Activated CD8-positive, alpha-beta T cell treated with anti-CD3 and anti-CD28 coated beads for 36 hours (primary cell): ENCODE measurements at places on chromosomes 11 and 22. TPM values are rescaled to one million over a fixed set of nuclear protein-coding genes. Genes with fewer than 3 reads are reported as not detected.

Gene C11orf87
- total RNA-seq = not detected

DNA sequence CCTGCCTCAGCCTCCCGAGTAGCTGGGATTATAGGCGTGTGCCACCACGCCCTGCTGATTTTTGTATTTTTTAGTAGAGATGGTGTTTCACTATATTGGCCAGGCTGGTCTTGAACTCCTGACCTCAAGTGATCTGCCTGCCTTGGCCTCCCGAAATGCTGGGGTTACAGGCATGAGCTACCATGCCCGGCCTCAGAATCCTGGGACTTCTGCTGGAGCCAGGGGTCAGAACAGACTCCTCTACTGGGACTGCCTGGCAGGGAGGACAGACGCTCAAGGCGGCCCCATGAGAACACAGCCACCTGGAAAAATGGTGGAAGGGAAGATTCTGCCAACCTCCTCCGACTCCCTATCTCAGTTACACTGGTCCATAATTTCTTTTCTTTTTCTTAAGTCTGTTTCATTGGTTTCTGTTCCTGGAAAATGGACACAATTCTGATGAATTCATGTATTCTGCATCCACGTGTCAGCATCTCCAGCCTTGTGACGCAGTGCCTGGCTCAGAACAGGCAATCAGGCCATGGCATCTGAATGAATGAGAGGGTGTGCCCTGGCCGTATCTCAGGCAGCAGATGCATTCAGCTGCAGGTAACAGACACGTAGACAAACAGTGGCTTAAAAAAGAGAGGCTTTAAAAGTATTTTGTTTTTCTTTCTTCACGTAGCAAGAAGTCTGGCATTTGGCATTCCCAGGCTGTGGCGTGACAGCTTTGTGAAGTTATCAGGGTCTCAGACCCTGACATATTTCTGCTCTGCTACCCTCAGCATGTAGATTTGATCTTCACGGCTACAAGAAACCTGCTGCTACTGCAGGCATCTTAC lies 4.8 kb downstream of the SMIM38 start:
- no peak for DNase-seq

GRCh38 chr22:24134090-24134846 lies 47.0 kb upstream of the SUSD2 start:
- DNase-seq = peak; percentile 87

DNA sequence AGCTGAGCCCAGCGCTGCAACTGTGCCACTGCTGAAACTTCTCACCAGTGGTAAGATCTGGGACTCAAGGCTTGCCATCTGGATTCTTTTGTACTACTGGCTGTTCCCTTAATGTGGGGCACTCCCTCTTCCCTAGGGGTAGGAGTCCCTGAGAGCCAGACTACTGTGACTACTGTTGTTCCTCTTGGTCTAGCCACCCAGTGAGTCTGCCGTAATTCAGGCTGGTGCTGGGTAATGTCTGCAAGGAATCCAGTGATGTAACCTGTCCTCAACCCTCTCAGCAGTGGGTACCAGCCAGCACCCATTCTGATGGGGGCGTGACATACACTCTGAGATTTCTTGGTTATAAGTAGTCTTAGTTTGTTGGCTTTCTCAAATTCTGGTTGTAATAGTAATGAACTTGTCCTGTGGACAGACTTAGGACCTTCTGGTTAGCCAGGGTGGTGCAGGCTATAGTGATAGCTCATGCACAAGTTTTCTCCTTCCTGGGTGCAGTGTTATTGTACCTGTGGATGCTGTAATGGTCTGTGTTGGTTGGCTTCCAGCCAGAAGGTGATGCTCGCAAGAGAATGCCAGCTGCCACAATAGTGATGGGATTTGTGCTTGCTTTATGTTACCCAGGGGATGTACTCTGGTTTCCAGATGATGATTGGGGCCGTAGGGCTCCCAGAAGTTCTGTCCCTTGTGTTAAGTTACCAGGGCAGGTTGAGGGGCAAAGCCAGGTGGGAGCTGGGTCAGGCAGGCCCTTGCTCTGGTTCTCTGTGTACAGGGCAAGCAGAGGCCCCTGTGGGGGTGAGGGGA lies 65.5 kb downstream of the ARHGAP42 start:
- no peak for DNase-seq

- DNase-seq = no peak
Measured at GRCh38 chr11:12827929-12828812, 153.9 kb downstream of the TEAD1 start.

GRCh38 chr11:107856180-107856980 lies 2.2 kb downstream of the SLC35F2 start:
- DNase-seq = no peak

DNA sequence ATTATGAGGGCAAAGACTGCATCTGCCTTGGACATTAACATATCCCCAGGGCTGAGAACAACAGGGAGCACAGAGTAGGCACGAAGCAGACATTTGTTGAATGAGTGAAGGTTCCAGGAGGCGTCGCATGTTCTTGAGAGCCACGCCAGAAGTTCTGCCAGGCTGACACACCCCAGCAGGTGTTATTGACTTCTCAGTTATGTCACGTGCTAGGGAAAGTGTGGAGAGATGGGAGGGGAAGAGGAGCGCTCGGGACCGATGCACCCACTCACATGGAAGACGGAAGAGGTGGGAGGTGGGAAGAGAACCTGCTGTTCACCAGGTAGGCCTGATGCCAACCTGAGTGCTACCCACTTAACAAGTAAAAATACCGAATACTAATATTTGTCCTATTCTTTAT lies 232.8 kb downstream of the LARGE1 start:
- no peak for DNase-seq

DNA sequence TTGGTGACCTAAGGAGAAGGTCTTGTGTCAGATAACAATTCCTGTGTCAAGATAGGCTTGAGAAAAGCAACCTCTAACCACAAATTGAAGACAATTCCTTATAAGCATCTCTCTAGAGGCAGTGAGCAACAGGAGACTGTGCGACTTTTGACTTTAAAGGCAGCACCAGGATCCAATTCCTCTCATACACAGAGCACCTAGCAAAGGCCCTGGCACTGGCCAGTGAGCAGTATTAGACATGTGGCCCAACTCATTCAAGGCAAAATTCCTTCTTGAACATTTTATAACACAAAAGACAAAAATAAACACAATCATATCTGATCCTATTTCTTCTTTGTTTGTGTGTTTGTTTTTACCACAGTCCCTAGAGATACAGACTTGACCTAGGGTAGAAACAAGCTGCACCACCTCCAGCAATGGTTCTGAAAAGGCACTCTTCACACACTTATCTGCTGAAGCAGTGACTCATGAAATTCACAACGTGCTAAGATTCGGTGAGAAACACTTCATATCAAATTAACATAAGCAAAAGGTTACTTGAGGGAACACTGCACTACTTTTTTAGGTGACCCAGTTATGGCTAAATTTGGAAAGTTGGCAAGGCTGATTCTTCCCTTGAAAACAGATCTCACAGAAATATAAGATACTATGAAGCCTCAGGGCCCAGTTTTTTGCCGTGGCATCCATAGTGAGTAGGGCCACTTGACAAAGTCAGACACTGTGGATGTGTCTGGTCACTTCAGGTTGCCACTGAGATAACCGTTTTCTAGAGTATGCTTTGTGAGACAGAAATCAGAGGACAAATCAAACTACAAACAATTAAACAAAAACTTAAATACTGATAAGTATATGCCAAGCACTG lies 1018.9 kb downstream of the DLG2 start:
- no peak for DNase-seq

DNA sequence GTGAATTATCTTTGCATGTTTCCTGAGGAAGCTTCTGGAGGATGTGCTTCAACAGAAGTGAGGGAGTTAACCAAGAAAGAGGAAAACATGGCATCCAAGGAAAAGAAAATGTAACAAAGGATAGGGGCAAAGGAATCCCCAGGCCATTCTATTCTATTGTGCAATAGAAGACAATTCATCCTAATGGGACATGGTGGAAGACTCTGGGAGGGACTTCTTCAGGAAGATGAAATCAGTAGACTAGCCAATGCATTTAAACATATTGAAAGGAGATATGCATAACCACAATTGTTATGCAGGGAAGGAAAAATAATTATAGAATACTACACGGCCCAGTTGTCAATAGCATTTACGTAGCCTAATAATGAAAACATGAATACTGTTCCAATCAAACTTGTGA lies 55.7 kb downstream of the THAP12 start:
- DNase-seq = no peak

- no peak for DNase-seq
Measured at GRCh38 chr11:33476945-33477606, 219.9 kb downstream of the HIPK3 start.
